Stimulated activated memory B cell treated with anti-CD40 and anti-IgM and Interleukin-4, amounts not matched to agents 10 μg/mL and 1 μg/mL and 100 μg/mL, for 72 hours (primary cell): ENCODE measurements at places on chromosomes 16 and 17.

DNA sequence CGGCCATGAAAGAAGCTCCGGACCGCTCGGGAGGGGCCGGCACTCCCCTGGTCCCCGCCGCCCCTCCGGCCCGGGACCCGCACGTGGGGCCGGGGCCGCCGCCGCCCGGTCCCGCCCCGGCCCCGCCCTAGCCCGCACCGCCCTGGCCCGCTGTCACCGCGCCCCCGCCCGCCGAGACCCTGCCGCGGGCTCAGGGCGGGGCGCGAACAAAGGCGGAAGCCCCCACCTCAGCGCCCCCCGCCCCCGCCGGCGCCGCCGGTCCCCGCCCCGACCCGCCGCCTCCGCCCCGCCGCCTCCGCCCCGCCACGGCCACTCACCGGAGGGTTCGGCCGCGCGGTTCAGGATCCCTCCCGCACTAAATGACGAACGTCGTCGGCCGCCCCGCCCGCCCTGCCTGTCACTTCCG is at the start of gene ARHGDIA:
Gene ARHGDIA (minus strand): TSS at position 357 of the 406 bp plus-strand sequence. CDS start 1,407 bp downstream, outside the sequence.
- H3K27me3 ChIP-seq = no peaks in the 10 kb centered on the region
- peak within 1 kb of the TSS; percentile 92 for H3K27ac ChIP-seq
- H3K4me1 ChIP-seq = peaks cover 63% of the 10 kb centered on the region
- peak within 1 kb of the TSS; percentile 86 for H3K4me3 ChIP-seq

DNA sequence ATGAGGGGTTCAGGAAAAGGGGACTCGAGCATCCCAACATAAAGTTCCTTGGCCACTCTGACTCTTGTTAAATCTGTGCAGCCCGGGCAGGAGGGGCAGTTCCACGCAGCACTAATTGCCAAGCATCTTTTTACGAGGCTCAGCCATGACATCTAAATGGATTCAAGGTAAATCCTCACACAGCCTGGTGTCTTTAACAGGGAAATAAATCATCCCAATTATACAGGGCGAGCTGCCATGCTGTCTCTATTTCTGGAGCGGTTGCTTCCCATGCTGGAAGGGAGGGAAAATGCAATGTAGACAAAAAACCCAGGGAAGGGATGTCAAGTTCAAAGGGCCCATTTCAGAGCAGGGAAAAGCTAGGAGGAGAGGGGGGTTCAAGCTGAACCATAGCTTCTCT is 110.0 kb downstream of the GAS7 start:
- no peak for ATAC-seq
- H3K4me1 ChIP-seq = peaks cover 15% of the 10 kb centered on the region
- no peak overlapping the region for H3K27ac ChIP-seq
- no peaks in the 10 kb centered on the region for H3K36me3 ChIP-seq
- no peaks in the 10 kb centered on the region for H3K27me3 ChIP-seq

GRCh38 chr17:57356153-57356718 is 99.9 kb downstream of the MSI2 start:
- H3K27me3 ChIP-seq = no peaks in the 10 kb centered on the region
- H3K36me3 ChIP-seq = peaks cover 9% of the 10 kb centered on the region
- peaks cover 55% of the 10 kb centered on the region for H3K4me1 ChIP-seq
- peak; percentile 27 for ATAC-seq
- H3K4me3 ChIP-seq = peak overlapping the region; percentile 72
- H3K27ac ChIP-seq = peak overlapping the region; percentile 88

DNA sequence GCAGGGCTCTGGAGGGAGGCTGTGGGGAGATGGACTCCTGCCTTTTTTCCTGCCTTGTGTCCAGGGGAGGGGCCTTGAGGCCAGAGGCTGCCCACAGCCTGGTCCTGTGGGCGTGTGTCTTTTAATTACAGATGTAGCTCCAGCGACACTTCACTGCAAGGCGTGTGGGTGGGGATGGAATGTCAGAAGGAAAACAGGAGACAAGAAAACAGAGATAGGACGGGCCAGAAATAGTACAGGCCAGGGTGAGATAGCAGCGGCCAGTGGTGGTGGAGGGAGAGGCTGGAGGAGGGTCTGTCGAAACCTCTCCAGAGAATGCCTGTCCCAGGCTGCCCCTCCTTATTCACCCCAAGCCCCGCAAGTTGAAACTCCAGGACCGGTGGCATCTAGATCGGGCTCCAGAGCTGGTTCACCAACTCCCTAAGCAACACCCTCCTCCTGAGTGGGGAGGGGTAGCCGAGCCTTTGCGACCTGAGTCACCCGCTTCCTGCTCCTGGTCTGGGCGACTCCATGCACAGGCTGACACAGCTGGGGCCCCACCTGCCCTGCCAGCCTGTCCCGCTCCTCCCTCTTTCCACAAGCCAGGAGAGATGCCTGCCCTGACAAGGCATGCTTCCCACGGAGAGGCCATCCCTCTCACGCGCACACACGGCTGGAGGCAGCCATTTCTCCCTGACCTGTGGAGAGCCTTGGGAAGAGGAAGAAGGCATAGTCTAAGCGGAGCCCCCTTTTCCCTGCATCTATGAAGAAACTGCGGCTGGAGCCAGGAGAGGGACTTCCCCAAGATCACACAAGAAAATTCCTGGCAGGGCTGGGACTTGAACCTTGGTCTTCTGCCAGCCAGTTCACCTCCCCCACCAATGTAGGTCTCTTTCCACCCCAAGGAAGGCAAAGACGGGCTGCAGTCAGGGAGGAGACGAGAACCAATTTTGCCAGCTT is 6.6 kb upstream of the JUP start:
- H3K4me1 ChIP-seq = peaks cover 6% of the 10 kb centered on the region
- no peak overlapping the region for H3K4me3 ChIP-seq
- no peak for ATAC-seq
- no peaks in the 10 kb centered on the region for H3K36me3 ChIP-seq

- H3K4me3 ChIP-seq = peak within 1 kb of the TSS; percentile 80
- peak; percentile 84 for ATAC-seq
- peak within 1 kb of the TSS; percentile 90 for H3K27ac ChIP-seq
- peaks cover 6% of the 10 kb centered on the region for H3K36me3 ChIP-seq
- H3K4me1 ChIP-seq = peaks cover 78% of the 10 kb centered on the region
- no peaks in the 10 kb centered on the region for H3K27me3 ChIP-seq
These were observed at the start of gene ITGAX for GRCh38 chr16:31354394-31355291. Gene ITGAX, plus strand, starts transcription at chr16:31355176. Its CDS starts 79 bp downstream, at chr16:31355255.

GRCh38 chr16:88857728-88858339 is 907 bp downstream of the TRAPPC2L start:
- peaks cover 37% of the 10 kb centered on the region for H3K4me1 ChIP-seq
- H3K27ac ChIP-seq = peak overlapping the region; percentile 82
- ATAC-seq = peak; percentile 71
- H3K27me3 ChIP-seq = no peaks in the 10 kb centered on the region
- H3K4me3 ChIP-seq = peak overlapping the region; percentile 95
- H3K36me3 ChIP-seq = peaks cover 13% of the 10 kb centered on the region

DNA sequence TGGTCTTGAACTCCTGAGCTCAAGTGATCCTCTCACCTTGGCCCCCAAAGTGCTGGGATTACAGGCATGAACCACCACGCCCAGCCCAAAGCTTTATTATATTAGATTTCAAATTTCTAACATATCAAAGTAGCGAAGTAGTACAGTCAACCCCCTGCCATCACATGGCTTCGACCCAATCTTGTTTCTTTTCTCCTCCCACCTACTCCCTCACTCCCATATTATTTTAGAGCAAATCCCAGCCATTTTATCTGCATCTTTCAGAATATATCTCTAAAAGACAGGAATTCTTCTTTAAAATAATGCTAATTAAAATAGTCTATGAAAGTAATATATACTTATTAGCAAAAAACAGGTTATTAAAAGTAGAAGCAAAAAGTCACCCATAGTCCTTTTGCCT is 893 bp downstream of the IGSF6 start:
- peaks cover 72% of the 10 kb centered on the region for H3K4me1 ChIP-seq
- no peak overlapping the region for H3K27ac ChIP-seq
- H3K4me3 ChIP-seq = no peak overlapping the region
- H3K27me3 ChIP-seq = no peaks in the 10 kb centered on the region

DNA sequence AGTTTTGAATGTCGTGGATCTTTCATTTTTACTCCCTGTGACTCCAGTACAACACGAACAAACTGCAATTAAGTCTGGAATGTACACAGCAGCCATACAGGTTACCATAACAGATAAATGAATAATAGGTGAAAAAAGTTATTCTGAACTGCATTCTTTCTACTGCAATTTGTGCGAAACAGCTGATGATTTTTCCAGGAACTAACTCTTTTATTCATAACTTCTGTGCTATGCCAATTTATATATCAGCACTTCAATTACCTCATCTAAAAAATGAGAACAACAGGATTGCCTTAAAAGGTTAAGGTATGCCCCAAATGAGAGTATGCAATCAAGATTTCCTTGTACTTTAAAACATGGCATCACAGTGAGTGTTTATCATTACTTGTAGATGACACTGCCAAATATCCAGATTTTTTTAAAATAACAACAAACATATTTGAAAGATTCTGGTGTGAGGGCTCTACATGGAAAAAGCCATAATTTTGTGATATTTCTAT is 238.9 kb downstream of the CDH8 start:
- H3K4me1 ChIP-seq = no peaks in the 10 kb centered on the region
- H3K27me3 ChIP-seq = no peaks in the 10 kb centered on the region
- ATAC-seq = no peak
